A673 (cell line): ENCODE measurements at places on chromosomes 5 and 9. TPM values are rescaled to one million over a fixed set of nuclear protein-coding genes. Genes with fewer than 3 reads are reported as not detected.

DNA sequence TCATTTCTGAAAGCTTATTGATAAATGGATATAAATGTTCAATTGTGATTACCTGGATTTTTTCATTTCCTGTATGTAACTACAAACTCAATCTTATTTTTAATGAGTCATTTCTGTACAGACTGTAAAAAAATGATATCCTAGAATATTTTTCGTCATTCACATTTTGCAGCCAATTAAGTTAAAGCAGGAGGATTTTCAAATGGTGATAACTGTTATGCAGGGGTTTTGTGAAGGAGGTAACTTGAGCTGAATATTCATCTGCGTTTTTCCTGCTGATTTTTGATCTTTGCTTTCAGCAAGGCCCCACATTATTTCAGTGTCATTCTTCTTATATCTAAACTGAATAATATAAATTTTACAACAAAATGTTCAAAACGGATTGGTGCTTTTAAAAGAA, 74.1 kb downstream of the SLF1 start:
- peaks cover 18% of the 10 kb centered on the region for H3K4me1 ChIP-seq
- H3K27ac ChIP-seq, result no peak overlapping the region

- no peak overlapping the region for H3K4me3 ChIP-seq
- no peak overlapping the region for H3K27ac ChIP-seq
- peaks cover 8% of the 10 kb centered on the region for H3K4me1 ChIP-seq
- no peaks in the 10 kb centered on the region for H3K36me3 ChIP-seq
- peak; percentile 72 for DNase-seq
- no peaks in the 10 kb centered on the region for H3K27me3 ChIP-seq
Measured at GRCh38 chr5:69007726-69008368, 86.0 kb upstream of the SLC30A5 start.

Gene FBP1
- total RNA-seq, result not detected in 2 replicates

Gene PCDHB3
- total RNA-seq, result 2.6 and 4.9 TPM in 2 replicates

DNA sequence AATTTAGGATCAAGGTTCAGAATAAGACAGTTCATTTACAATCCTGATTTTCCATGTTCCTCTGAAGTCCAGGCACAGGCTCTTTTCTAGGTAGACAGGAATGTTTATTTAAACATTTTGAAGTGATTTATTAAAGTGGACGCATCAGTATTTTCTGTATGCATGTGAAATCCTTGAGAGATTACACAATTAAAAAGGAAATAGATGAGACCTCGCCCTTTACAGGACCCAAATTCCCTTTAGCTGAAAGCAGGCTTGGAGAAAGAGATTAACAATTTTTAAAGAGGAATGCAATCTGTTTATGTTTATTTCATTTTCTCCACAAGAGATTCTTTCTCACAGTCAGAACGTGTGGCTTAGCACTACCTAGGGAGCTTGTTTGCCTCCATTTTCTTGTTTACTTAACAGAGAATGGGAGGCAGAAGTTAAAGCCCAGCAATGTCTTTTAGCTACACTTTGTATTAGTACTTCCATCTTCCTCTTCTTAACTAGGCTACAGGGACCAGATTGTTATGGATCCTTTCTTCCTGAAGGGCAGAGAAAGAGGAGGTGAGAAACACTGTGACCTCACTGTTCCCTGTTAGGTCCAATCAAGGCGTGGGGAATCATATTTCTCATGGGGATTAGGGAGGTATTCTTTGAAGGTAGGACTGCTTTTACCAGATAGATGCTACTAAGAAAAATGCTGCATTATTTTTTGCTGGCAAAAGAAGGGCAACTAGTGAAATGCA, 416.0 kb downstream of the SH3GL2 start:
- H3K4me3 ChIP-seq, result no peak overlapping the region
- no peaks in the 10 kb centered on the region for H3K36me3 ChIP-seq
- no peaks in the 10 kb centered on the region for H3K4me1 ChIP-seq
- H3K27me3 ChIP-seq, result no peaks in the 10 kb centered on the region
- H3K27ac ChIP-seq, result no peak overlapping the region

DNA sequence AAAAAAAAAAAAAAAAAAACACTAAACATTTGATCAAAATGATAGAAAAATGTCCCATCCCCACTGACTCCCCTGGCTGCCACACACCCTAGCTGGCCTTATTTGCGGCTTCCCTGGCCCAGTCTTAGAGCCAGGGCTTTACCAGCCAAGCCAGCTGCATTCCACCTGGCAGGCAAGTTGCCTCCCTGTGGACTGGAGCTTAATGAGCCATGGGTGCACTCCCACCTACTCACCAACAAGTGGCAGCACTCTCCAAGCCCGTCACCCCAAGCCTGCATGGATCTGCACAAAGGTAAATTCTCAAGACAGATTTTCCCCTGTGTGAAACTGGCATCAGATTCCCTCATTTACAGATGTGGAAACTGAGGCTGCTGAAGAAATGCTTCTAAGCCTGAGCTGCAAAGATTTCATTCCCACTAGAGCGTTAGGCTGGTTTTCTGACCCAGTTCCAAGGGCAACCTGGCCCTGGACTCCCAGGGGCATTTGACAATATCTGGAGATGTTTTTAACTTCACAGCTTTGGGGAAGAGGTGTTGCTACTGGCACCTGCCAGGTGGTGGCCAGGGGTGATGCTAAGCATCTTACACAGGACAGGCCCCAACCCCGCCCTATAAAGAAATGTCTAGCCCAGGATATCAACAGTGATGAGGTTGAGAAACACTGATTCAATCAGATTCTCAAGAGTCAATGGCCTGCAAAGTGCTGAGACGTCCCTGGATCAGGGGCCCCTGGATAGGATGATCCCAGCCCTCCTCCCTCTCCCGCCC, 21.9 kb upstream of the VDAC1 start:
- H3K4me3 ChIP-seq, result no peak overlapping the region
- no peak overlapping the region for H3K27ac ChIP-seq
- peak; percentile 81 for DNase-seq
- H3K27me3 ChIP-seq, result no peaks in the 10 kb centered on the region
- H3K36me3 ChIP-seq, result no peaks in the 10 kb centered on the region

Gene SEMA6A
- total RNA-seq, result 10.6 and 13.5 TPM in 2 replicates

Gene SHOC1
- total RNA-seq, result not detected in 2 replicates

Gene ORM1
- not detected in 2 replicates for total RNA-seq

DNA sequence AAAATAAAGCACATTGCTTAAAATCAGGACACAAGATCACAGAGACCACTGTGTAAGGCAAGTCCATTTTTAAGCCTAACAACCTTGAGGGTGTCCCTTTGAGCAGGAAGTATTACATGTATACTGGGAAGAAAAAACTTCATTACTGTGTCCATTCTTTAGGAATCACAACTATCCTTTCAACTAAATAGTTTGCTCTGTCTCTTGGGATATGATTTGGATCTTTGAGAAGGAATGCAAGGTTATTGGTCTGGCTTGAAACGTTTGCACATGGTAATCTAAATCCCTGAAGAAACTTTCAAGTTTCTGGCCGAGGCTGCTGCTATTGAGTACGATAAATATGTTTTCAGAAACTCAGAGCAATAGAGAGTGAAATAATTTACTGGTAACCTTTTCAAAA, 923.0 kb upstream of the SEMA6A start:
- DNase-seq, result no peak
- no peak overlapping the region for H3K4me3 ChIP-seq
- no peaks in the 10 kb centered on the region for H3K27me3 ChIP-seq
- no peaks in the 10 kb centered on the region for H3K36me3 ChIP-seq
- no peaks in the 10 kb centered on the region for H3K4me1 ChIP-seq
